KBM-7 (cell line): ENCODE measurements at places on chromosomes 3 and 15.

DNA sequence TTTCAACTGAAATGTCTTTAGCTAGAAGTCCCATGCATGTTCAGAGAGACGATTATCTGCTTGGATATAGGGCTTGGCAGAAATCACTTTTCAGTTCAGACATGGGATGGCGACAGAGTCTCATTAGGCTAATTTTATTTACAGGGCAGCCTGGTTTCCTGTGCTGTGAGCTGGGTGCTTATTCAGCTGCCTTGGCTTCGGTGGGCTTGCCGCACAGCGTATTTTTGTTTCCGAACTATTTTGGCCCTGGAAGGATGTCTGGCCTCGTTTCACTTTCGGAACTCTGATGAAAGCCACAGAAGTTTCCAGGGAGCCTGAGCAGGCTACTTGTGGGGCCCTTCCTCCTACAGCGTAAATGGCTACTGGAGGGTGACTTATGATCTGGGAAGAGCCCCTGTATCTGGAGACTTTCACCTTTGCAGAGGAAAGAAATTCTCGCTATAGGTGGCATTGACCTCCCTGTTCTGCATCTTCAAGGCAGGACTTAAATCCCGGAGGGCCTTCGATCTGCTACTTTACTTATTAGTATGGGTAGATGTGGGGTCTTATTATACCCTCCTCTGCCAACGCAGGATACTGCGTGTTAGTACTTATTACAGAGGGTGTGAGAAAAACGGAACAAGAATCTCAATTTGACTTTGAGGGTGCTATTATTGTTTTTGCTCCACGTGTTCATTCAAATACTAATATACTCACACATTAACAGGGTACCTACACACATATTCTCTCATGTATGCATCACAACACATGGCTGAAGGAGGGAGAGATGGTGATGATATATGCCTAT is 364.0 kb upstream of the RBMS3 start:
- no peak for DNase-seq

- DNase-seq, result no peak
Measured at GRCh38 chr15:66706840-66707239, 4.8 kb downstream of the SMAD6 start.

DNA sequence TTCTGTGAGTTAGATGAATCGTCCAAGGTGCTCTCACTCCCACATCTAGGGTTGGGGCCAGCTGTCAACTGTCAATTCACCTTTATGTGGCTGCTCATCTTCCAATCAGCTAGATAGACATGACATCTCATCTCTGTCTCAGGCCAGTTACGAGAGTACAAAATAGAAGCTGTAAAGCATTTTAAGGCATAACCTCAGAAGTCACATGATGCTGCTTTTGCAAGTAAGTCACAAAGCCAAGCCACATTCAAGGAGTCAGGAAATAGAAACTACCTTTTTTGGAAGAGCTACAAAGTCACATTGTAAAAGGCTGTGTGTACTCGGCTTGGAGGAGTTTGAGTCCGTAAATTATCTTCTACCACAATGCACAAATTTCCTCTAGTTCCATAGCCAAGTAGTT is 5.1 kb upstream of the CCR1 start:
- no peak for DNase-seq

DNA sequence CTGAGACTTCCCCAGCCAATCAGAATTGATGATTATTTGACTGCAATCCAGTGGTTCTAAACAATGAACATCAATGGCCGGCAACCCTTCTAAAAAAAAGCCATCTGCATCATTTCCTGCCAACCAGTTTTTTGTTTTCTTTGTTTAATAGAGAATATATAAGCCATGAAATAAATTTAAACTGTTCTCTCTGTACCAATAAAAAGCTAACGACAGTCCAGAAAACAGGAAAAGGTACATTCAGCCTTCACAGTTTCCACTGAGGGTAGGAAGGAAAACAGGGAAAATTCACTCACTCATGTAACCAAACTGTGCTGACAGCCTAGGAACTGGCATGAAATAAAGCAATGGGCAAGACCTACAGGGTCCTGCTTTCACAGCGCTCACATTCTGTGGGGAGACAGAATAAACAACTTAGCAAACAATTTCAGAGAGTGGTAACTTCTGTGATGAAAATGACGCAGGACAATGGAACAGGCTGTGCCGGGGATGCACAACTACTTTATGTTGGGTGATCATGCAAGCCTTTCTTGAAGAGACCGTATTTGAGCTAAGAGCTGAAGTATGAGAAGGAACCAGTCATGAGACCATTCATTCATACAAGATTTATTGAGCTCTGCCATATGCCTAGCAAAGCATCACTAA is 630.1 kb downstream of the MAGI1 start:
- DNase-seq, result no peak

DNA sequence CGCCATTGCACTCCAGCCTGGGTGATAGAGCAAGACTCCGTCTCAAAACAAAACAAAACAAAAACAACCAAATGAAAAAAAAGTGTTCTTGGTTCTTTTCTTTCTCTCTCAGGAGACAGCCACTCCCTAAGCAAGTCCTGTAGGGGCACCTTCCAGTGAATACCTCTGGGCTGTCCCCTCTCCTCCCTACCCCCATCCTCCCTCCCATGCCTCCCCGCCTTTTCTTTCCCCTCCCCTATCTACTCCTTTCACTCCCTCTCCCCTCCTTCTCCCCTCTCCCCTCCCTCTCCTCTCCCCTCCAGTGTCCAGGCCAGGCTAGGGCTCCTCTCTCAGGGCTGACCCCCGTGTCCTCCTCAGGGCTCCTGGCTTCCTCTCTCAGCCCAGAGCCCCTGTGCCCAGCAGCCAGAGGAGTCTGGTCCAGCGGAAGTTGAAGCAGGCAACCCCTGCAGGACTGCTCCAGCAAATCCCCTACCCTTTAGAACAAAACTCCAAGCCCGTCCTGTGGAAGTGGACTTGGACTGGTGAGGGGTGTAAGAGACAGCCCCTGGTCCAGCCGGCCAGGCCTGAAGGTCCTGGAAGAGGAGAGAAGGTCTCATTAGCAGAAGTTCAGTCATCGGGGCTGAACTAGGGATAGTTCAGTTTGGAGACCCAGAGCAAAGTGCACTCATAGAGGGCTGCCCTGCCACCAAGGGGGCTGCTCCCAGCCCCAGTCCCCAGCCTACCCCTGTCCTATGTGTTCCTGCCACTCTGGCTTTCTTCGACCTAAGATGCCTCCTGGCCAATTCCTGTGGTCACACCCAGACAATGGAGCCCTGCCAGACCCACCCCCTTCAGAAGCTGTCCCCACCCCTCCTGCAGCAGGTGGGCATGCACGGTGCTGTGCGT is 79.8 kb upstream of the IQSEC1 start:
- DNase-seq, result no peak
